ENCODE measurements at places on chromosomes 16 and 17. TPM values are rescaled to one million over a fixed set of nuclear protein-coding genes. Genes with fewer than 3 reads are reported as not detected.
A peak's percentile ranks its signal among the peaks of the same experiment; 100 is the strongest.

GRCh38 chr17:30200106-30200505 is 35.4 kb downstream of the SLC6A4 start:
- no peaks in the 10 kb centered on the region for H3K36me3 ChIP-seq
- H3K27me3 ChIP-seq = no peaks in the 10 kb centered on the region
- H3K27ac ChIP-seq = no peak overlapping the region
- H3K4me3 ChIP-seq = no peak overlapping the region

- no peaks in the 10 kb centered on the region for H3K4me1 ChIP-seq
- no peaks in the 10 kb centered on the region for H3K27me3 ChIP-seq
- no peak overlapping the region for H3K4me3 ChIP-seq
- DNase-seq = no peak
- no peak overlapping the region for H3K27ac ChIP-seq
- H3K36me3 ChIP-seq = no peaks in the 10 kb centered on the region
Observed at GRCh38 chr17:30805944-30806456, 18.5 kb downstream of the CRLF3 start.

DNA sequence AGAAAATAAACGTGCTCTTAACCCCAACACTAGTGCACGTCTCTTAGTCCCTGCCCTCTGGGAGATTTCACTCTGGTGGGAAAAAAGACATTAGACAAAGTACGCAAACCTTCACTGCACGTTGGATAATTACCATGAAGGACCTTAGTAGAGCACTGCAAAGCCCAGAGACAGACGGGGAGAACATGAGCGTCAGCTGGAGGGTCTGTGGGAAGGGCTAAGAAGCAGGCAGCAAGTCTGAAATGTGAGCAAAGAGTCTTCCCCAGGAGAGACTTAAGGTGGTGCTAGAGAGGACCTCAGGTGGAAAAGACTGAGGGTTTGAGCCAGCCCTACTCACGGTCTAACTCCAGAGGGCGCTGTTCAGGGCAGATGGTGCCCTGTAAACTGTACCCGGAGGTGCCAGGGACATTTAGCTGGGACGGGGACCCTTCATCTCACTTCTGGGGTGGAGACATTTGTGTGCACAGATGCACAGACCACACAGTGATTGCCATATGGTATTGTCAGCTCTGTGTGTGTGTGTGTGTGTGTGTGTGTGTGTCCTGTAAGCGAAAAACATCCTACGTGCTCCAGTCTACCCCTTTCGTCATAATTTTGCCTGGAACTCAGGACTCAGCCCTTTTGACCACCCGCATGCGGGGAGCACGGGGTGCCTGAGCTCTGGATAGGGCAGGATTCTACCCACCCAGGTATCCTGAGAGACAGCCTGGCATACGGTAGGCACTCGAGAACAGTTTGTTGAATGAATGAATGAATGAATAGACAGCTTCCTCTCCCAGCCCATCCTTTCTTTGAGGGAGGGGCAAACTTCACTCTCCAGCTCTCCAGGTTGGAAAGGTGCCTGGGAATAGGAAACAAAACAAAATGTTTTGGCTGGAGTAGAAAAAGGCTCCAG is 10.1 kb upstream of the STAC2 start:
- peak; percentile 51 for DNase-seq
- H3K4me1 ChIP-seq = peaks cover 4% of the 10 kb centered on the region
- no peaks in the 10 kb centered on the region for H3K36me3 ChIP-seq
- peaks cover 7% of the 10 kb centered on the region for H3K27me3 ChIP-seq
- H3K27ac ChIP-seq = no peak overlapping the region
- no peak overlapping the region for H3K4me3 ChIP-seq

Gene TBC1D3G
- not detected for total RNA-seq

GRCh38 chr16:81611721-81612120 is 167.1 kb downstream of the CMIP start:
- no peaks in the 10 kb centered on the region for H3K36me3 ChIP-seq
- no peak overlapping the region for H3K27ac ChIP-seq
- no peak overlapping the region for H3K4me3 ChIP-seq
- H3K4me1 ChIP-seq = peaks cover 13% of the 10 kb centered on the region
